ENCODE measurements at places on chromosomes 1 and 21. TPM values are rescaled to one million over a fixed set of nuclear protein-coding genes. Genes with fewer than 3 reads are reported as not detected.
A peak's percentile ranks its signal among the peaks of the same experiment; 100 is the strongest.

DNA sequence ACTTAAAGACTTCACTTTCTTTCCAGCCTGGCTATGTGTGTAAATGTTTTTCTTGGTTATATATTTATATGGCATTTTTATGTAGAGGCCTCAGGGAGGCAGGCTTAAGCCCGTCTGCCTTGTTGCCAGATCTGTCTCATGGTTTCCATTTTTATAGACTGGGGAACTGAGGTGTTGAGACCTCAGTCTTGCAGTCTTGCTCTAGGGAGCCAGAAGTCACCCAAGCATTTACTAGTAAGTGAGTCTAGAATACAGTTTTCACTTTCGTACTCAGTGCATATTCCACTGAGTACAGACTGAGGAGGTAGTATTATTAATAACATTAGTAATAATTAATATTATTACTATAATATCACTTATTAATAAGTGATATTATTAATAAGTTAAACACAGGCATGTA is 161.4 kb downstream of the UCK2 start:
- no peak for DNase-seq

- DNase-seq, result no peak
These were observed 45.6 kb downstream of the ENAH start for GRCh38 chr1:225607355-225607754.

DNA sequence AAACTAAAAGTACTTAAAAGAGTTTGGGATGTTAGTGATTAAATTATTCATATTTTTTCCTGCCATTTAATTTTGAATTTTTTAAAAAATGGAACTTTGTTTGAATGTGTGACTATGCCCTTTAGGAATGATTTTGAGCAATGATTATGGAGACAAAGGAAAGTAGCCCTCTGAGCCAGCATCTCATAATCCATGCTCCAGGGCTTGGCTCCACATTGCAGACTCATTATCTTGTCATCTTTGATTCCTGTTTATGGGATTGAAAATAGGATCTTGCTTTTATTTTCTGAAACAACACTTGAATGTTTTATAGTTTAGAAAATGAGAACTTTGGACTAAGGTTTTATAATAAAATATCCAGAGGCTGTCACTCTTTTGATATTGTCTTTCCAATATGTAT is 14.5 kb downstream of the AXDND1 start:
- no peak for DNase-seq

DNA sequence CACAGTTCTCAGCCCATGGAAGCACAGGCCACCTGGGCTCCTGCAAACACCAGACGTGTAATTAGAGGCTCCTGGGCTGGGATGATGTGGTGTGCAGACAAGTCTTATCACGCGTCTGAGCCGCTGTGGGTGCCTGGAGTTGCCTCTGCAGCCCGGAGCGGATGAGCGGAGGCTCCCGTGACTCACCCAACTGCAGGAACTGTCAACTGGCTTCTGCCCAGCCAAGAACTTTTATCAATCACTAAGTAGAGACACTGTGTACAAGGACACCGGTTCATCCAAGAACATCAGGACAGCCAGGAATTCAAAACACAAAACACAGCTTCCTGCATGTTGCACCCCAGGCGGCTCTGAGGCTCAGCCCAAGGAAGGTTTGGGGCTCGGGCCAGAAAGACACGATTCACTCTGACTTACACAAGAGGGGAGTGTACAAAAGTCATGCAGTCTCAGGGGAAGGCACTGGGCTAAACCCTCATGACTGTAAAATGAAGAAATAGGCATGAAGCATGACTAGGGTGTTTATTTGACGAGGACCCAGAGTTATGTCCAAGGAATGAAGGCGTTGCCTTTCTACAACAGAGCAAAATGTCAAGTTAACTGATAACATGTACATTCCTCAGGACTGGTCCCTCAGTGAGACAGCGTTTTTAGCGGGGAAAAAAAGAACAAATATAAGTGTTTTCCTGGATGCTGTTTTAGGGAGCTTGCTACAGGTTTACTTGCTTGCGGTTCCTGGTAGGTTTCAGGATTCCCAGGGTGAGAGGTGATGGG is 21.1 kb downstream of the ERRFI1 start:
- peak; percentile 92 for DNase-seq

DNA sequence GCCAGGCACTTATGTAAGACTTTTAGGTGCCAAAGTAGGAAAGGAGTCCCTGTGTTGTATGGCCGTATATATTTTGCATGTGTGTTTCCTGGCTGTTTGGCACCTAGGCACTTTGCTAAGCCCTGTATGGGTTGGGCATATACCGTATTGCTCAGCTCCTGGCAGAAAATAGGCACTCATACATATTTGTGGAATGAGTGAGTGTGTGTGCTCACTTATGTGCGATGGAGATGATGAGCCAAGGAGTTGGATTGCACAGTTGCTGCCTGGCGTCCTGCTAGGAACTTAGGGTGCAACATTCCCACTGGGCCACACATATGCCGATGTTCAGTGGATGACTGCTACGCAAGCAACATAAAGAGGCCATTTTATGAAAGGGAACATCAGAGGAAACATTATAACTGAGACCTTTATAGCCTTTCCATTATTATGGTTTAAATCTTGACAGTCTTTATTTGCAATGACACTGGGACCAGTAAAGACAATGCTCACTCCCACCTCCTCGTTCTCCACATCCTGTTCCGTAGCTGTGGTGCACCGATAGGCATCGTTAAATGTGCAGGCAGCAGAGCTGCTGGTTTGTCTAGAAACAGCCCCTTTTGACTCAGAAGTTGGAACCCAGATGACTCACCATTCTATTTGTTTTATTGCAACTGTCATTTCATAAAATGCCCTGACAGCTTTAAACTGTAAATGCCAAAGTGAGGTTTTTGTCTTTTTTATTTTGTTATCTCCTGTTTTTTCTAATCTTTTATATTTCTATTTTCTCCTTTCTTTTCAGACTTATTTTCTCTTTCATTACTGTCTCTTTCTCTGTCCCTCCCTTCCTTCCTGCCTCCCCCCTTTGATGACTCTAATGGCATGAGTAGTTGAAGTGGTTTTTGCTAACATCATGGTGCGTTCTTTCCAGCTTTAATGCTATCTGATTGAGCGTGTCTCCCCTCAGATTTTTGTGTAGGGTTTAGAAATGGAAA is 36.1 kb downstream of the PEX14 start:
- DNase-seq, result no peak

DNA sequence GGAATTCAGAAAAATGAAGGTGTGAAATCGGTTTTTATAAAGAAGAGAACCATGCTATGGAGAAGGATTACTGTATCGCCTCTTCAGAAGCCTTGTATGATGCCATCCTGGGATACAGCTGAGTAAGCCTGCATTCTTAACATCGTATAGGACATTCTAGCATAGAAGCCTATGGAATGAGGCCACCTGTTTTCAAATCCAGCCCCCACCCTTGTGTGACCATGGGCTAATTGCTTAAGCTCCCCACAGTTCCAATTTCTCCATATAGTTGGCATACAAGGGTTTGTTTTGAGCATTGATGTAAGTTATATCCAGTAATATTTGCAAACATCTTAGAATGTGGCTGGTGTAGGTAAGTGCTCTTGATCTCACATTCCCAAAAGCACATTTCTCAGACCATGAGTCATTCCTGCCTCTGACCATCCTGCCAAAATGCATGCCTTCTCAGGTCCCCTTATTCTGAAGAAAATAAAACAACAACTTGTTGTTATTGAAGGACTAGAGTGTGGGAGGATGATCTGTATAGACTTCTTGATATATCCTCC is 1.5 kb downstream of the OR14A2 start:
- no peak for DNase-seq

- DNase-seq, result no peak
These were observed 40.8 kb upstream of the KIRREL1 start for GRCh38 chr1:157952601-157953000.

DNA sequence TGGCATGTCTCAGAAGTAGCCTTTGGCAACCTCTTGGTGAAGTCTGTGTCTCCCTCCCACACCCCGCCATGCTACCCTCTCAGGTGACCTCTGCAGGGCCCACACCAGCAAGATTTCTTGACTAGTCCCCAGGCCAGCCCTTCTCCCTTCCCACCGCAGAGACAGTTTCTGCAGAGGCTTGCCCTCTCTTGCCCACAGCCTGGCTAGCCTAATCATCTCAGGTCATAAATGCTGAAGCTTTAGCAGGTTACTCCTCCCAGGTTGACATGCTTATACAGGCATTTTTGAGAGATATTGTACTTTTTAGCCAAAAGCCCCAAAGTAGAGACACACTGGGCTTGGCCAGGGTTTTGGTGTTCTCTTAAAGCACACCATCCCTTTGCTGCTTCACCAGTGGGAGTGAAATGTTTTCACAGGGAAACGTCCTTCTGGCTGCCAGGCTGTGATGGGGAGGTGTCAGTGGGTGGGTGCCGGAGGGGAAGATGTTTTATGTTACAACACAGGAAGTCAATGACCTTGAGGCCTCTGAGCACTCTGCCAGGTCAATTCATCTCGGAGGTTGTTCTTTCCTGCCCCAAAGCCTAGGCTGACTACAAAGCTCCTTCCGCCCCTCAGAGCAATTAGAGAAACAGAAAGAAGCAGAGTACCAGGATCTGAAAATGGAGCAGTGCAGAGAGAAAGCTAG is 58.5 kb downstream of the STYXL2 start:
- DNase-seq, result no peak

GRCh38 chr1:59523745-59524450 is 227.0 kb downstream of the FGGY start:
- no peak for DNase-seq

GRCh38 chr1:230368363-230368762 is 57.8 kb downstream of the PGBD5 start:
- no peak for DNase-seq

- no peak for DNase-seq
These were observed 14.4 kb upstream of the TP53BP2 start for GRCh38 chr1:223860051-223860622.

- DNase-seq, result no peak
These were observed 10.3 kb upstream of the AGTRAP start for GRCh38 chr1:11725616-11726015.

DNA sequence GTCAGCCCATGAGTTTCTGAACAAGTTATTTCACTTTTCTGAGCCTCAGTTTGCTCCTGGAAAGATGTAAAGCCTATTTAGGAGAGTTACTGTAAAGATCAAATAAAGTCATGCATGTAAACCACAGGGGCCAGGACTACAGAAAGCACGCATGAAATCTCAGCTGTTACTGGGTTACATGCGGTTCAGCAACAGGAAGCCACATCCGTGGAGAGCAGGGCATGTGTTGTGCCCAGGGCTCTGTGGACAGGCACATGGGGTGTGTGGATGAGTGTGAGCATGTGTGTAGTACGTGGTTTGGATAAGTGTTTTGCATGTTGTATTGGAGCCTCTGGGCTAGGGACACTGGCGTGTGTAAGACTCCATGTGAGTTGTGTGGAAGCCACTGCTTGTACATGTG is 2.2 kb upstream of the EPHA2 start:
- no peak for DNase-seq

DNA sequence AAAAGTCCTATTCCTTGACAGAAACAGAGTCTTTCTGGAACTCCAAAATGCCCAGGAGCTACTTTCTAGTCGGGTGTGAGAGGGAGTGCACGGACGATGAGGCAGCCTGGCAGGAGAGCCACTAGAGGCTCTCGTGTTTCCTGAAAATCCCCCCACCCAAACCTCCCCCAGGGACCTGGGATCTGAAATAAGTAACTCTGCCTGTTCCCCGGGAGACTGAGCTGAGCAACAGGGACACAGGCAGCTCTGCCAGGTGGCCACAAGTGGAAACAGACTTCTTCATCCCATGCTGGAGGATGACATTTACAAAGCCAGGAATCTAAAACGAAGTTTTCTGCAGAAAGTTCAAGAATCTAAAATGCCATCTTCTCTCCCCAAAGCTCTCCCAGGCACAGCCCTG is 77.1 kb downstream of the ITPKB start:
- DNase-seq, result no peak

GRCh38 chr1:41677620-41678019 is 193.1 kb upstream of the EDN2 start:
- no peak for DNase-seq

- DNase-seq, result no peak
These were observed 540.8 kb upstream of the ADAMTS5 start for GRCh38 chr21:27507695-27508094.

The AMIGO1 gene
- 3.0 TPM for total RNA-seq

The RPTN gene
- total RNA-seq, result not detected

The MIS18A gene
- 7.0 TPM for total RNA-seq

The ZNF670 gene
- total RNA-seq, result 9.2 TPM

The PRR9 gene
- total RNA-seq, result not detected

The LCE1B gene
- total RNA-seq, result not detected

The MTMR11 gene
- total RNA-seq, result 43.6 TPM

The SPATA6 gene
- total RNA-seq, result 94.5 TPM
